HCEC 1CT (cell line): ENCODE measurements at places on chromosomes 11 and 22.

- DNase-seq = no peak
Measured at GRCh38 chr11:133693110-133693509, 152.2 kb downstream of the SPATA19 start.

GRCh38 chr11:64073542-64073941 lies 37.8 kb downstream of the FLRT1 start:
- no peak for DNase-seq

- DNase-seq = no peak
Measured at GRCh38 chr11:65869643-65870306, 2.8 kb downstream of the EFEMP2 start.

GRCh38 chr11:74237541-74237940 lies 66.5 kb downstream of the PPME1 start:
- DNase-seq = no peak

DNA sequence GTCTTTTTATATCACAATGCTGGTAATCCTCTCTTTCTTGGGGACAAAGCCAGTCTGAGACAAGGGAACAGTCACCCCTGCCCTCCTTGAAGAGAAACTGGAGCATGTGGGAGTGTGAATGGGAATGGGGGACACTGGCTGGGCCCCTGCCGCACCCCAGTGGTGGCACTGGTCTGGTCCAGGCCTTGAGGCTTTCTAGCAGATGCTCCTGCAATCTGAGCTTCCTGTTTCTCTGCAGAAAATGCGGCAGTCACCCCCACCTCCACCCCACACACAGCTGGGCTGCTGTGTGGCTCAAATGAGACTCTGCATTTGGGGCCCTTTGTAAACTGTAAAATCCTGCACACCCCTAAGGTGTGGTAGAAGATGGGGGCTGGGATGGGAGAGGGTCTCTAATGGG lies 6.6 kb upstream of the MARK2 start:
- DNase-seq = no peak

- no peak for DNase-seq
Measured at GRCh38 chr11:113234888-113235287, 79.5 kb upstream of the TTC12 start.

- peak; percentile 99 for DNase-seq
Measured at GRCh38 chr22:45478108-45478771, 24.4 kb upstream of the FBLN1 start.

GRCh38 chr11:78072455-78072854 lies 7.2 kb downstream of the NDUFC2 start:
- DNase-seq = no peak

- no peak for DNase-seq
Measured at GRCh38 chr11:70627219-70627618, 228.9 kb downstream of the CTTN start.

DNA sequence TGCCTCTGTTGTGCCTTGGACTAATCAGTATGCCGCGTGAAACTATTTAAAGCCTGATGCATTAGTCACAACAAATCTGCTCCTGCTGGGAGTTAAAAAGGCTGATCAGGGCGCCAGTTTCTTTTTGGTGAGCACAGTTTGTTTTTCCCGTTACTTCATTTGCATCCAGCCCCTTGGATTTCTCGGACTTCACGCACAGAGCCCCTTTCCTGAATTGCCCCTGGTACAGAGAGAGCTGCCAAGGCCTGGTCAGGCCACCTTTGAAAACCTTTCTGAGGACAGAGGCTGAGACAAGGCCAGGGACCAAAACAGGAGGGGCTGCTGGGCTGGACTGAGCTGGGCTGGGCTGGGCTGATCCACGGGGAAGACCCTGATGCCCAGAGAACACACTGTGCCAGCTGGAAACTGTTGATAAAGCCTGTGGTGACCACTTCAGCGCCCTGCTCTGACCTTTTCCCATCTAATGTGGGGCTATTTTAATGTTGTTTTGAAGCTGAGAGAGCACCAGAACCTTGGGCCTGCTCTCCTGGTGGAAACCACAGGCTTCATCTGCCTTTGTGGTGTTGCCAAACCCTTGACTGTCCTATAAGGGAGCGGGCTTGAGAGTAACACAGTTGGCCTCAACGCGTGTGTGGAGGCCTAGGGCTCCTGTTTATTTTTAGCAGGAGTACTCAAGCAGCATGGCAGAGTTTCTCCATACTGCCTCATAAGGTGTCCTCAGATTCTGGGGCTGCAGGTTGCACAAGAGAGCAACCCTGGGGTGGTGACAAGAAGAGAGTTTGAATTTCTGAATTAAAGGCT lies 44.2 kb downstream of the NAV2 start:
- no peak for DNase-seq

DNA sequence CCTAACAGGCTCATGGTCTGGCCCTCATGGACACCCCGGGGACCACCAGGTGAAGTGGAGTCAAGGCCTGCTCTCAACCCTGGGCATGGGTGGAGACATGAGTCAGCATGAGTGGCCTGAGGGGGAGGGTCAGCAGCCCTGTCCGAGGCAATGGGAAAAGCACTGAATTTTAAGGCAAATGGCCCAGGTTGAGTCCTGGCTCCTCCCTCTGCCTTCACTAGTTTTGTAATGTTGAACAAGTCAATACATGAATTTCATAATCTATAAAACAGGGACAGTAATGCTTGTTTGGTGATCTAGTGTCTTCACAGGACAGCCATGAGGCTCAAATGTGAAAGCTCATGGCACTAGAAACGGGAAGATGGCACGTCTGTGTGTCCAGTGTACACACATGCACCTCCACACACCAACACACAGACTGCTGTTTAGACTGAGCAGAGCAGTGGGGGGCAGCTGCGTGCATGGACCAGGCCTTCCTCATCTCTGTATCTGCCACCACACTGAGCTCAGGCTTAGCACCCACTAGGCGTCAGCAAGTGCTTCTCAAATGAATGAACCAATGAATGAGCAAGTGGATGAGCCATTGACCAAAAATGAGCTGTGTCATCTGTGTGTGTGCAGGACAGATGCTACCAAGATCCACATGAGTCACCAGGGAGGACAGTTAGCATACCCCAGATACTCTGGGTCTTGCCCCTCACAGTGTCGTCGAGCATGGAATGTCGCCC lies 63.4 kb downstream of the NRXN2 start:
- peak; percentile 88 for DNase-seq

- no peak for DNase-seq
Measured at GRCh38 chr11:34459507-34460162, 20.9 kb downstream of the CAT start.

DNA sequence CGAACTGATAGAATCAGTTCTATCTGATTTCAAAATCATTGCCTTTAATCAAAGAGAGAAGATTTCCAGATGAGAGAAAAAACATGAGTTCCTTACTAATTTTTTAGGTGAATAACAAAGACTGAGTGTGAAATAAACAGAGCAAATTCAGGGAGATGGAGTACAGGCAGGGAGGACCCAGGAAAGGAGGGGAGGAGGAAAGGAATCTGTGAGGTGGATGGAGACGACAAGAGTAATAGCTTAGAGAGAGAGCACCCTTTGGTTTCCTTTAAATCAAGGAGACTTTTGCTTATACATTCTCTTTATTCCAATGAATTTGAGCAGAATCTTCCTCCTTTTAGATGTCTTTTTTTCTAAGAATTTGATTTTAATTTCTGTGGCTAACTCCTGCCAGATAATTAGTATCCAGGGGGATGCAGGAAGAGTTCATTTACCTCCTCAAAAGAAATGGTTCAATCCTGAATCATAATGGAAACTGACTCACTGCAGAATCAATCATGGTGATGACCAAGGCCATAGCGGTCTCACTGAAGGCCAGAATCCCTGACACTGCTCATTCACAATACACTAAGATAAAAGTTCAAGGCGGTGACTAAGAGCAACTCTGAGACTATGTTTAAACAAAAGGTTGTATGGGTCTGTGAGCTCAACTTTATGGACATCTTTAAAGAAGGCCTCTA lies 234.0 kb upstream of the ZC3H12C start:
- DNase-seq = peak; percentile 88

DNA sequence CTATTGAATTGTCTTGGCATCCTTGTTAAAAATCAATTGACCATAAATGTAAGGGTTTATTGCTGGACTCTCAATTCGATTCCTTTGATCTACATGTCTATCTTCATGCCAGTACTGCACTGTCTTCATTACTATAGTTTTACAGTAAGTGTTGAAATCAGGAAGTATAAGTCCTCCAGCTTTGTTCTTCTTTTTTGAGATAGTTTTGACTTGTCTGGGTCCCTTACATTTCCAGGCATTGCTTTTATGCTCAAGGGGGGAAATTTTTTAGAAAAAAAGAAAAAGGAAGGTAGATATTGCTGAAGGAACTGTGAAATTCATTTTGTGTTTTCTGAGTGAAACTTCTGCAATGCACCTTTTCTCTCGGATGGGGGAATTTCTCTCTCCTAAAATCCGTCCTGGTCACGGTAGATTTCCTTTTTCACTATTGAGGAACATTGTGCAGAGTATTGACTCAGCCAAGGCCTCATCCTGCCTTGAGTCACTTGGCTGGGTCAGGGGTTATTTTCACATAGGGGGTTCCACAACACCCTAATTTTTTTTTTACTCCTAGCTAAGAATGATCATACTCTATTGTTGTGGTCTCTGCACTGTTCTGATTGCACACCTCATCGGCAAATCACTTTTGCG lies 2.8 kb upstream of the ACER3 start:
- DNase-seq = no peak

DNA sequence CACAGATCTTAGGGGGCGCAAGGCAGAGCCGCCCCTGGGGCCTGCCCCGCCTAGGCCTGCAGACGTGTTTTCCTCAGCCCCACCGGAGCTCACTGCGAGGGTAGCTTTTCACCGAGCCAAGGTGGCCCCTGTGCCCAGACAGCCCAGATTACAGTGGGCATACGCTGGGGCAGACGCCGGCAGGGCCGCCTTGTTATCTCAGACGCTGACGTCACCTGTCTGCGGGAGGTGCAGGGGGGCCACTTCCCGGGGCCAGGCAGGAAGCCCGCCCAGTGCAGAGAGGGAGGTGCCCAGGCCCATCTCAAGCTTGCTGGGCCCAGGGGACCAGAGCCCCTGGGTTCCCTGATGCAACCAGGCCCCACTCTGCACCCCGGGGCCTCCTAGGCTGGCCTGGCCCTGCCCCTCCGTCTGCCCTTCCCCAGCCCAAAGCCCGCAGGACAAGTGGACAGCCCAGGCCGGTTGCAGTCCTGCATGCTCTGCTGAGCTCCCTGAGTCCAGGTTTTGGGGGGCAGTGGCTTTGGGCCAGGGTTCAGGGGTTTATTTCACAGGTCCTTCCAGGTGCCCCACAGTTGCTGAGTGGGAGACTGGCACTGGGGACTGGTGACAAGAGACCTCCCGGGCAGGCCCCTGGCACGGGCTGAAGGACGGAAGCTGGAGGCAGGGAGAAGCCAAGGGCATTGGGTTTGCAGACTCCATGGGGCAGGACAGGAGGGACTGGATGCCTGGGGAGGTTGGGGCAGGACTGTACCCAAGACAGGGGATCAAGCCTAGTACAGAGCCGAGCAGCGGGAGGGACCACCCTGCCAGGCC lies 38.6 kb downstream of the IGF2 start:
- DNase-seq = no peak

DNA sequence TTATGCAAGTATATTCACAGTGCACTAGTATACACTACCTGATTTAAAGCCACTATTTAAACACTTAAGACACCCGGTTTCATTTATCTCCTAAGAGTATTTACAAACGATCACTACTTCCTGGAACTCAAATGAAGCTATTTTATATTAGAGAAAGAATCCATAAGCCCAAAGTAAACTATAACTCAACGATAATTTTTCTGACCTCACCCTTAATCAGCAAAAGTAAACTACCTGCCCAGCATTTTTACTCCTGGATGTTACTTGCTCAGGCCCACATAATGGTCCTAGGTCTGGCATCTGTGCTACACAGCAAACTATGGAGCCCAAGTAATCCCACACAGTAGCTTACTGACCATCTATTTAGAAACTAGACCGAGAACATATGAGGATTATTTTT lies 33.4 kb downstream of the TSG101 start:
- DNase-seq = no peak

GRCh38 chr11:126751242-126751641 lies 249.3 kb downstream of the KIRREL3 start:
- peak; percentile 6 for DNase-seq

- DNase-seq = no peak
Measured at GRCh38 chr22:45442116-45442515, 28.6 kb downstream of the RIBC2 start.

DNA sequence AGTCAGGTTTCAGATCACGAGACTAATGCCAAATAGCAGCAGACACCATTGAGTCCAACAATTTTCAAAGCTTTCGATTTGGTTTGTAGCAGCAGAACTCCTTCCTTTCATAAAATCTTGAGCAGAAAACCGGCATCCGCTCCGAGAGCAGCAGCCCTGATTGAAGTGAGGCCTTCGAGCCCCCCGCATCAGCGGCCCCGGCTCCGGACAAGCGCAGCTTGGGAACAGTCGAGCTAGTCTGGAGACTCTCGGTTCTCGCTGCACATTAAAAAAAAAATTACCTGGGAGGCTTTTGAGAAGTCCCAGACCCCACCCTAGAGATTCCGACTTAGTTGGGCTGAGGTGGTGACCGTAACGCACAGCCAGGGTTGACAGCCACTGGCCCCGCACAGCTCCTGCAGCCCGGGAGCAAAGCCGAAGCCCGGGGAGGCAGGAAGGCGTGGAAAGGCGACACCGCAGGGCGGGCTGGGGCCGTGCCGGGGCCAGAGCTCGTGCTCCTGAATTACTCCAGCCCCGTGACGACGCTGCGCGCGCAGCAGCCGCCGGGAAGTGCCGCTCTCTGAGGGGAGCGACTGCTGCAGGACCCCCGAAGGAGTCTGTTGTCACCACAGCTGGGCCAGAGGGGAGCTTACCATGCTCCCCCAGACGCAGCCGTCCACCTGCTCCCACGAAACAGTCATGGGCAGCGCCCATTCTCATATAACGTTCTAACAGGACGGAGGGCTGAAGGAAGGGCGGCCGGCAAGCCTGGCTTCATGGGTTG lies 57.8 kb downstream of the SPATA19 start:
- no peak for DNase-seq

DNA sequence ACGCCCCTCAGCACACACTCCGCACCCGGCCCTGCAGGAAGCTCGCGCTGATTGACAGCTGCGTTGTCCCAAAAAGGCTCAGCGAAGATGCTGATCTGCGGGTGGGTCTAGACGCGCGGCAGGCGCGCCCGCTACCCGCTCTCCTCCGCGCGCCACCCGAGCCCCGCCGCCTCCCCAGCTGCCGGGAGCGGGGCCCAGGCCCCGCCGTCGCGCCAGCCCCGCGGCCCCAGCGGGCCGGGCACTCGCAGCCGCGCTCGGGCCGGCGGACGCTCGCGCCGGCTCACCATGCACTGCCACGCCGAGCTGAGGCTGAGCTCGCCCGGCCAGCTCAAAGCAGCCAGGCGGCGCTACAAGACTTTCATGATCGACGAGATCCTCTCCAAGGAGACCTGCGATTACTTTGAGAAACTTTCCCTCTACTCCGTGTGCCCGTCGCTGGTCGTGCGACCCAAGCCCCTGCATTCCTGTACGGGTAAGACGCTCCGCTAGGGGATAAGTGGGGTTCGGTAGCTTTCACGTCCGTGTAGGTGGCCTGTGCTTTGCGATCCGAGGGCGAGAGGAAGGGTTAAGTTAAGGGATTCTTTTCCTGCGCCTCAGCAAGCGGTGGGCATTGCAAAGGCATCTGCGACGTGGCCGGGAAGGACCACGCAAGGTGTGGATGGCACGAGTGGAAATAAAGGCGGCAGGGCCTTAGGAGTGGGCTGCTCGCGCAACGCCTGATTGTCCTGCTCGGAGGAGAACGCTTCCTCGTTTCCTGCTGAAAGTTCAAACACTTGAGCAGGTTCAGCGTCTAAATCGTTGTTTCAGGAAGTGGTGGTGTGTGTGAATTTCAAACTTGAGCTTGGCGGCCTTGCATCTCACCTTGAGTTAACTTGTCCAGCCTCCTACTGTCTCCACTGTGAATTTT lies at the start of gene BARX2:
TSS of gene BARX2 (plus strand) at position 98 of the 907 bp plus-strand sequence. CDS start at position 286, 188 bp downstream.
- no peak for DNase-seq
